ENCODE measurements at places on chromosomes 3 and 15. TPM values are rescaled to one million over a fixed set of nuclear protein-coding genes. Genes with fewer than 3 reads are reported as not detected.

Gene CACNA1D
- 0.03 TPM for polyA plus RNA-seq

Gene SOX2
- not detected for polyA plus RNA-seq

Gene TMCO5A
- not detected for polyA plus RNA-seq

Gene GOLGA8M
- polyA plus RNA-seq = not detected

Gene POTEB
- polyA plus RNA-seq = not detected

Gene TLR9
- not detected for polyA plus RNA-seq

Gene CCNB2
- 15.9 TPM for polyA plus RNA-seq

Gene GPR27
- polyA plus RNA-seq = not detected

Gene EXD1
- not detected for polyA plus RNA-seq

Gene DLL4
- polyA plus RNA-seq = not detected

Gene SERP1
- 133 TPM for polyA plus RNA-seq

Gene CLRN1
- polyA plus RNA-seq = not detected

Gene CIDEC
- polyA plus RNA-seq = not detected

Gene DOCK3
- polyA plus RNA-seq = 0.03 TPM

Gene ACOX2
- polyA plus RNA-seq = not detected

Gene IFRD2
- polyA plus RNA-seq = 51.9 TPM

Gene CFAP92
- 0.28 TPM for polyA plus RNA-seq

Gene CHST14
- polyA plus RNA-seq = 1.3 TPM

Gene GYG1
- 56.4 TPM for polyA plus RNA-seq

Gene MORF4L1
- polyA plus RNA-seq = 271 TPM

Gene EBLN2
- 1.0 TPM for polyA plus RNA-seq

Gene C15orf62
- polyA plus RNA-seq = not detected

Gene MESP2
- not detected for polyA plus RNA-seq

Gene DISP2
- polyA plus RNA-seq = 0.31 TPM

Gene KLHL40
- polyA plus RNA-seq = not detected

Gene SCG3
- not detected for polyA plus RNA-seq

Gene P2RY14
- polyA plus RNA-seq = 0.28 TPM

Gene PIK3R4
- polyA plus RNA-seq = 30.1 TPM

Gene SSUH2
- not detected for polyA plus RNA-seq

Gene GABRR3
- not detected for polyA plus RNA-seq

Gene TMIE
- 1.9 TPM for polyA plus RNA-seq

Gene RHOV
- polyA plus RNA-seq = not detected

Gene A4GNT
- not detected for polyA plus RNA-seq

Gene ZNF502
- polyA plus RNA-seq = 1.3 TPM

Gene CHST2
- polyA plus RNA-seq = 5.6 TPM

Gene TGM5
- polyA plus RNA-seq = not detected

Gene KCNH8
- not detected for polyA plus RNA-seq

Gene PLA2G4F
- polyA plus RNA-seq = not detected

Gene P2RY13
- 0.13 TPM for polyA plus RNA-seq

Gene CLDN16
- polyA plus RNA-seq = not detected

Gene MYZAP
- polyA plus RNA-seq = 3.9 TPM

Gene STRIT1
- not detected for polyA plus RNA-seq

Gene ANKRD34C
- polyA plus RNA-seq = not detected

Gene KBTBD8
- polyA plus RNA-seq = 3.1 TPM

Gene FAM81A
- not detected for polyA plus RNA-seq

Gene FOXB1
- polyA plus RNA-seq = 0.46 TPM

Gene NCBP2
- 69.5 TPM for polyA plus RNA-seq

Gene SAMD7
- not detected for polyA plus RNA-seq

Gene SOX14
- not detected for polyA plus RNA-seq

Gene ISLR2
- polyA plus RNA-seq = not detected

Gene CEP152
- 3.5 TPM for polyA plus RNA-seq

Gene C3orf85
- not detected for polyA plus RNA-seq

Gene SLC22A13
- polyA plus RNA-seq = 0.40 TPM

Gene RTP4
- 14.7 TPM for polyA plus RNA-seq

Gene NRROS
- 4.3 TPM for polyA plus RNA-seq

Gene ARF4
- 132 TPM for polyA plus RNA-seq

Data from CD4-positive, CD25-positive, alpha-beta regulatory T cell (primary cell).